Smooth muscle cell of trachea (primary cell): ENCODE measurements at places on chromosomes 7 and 10. TPM values are rescaled to one million over a fixed set of nuclear protein-coding genes. Genes with fewer than 3 reads are reported as not detected.

IL2RA gene
- not detected in 2 replicates for total RNA-seq

ABCC2 gene
- 0.29 and 0.33 TPM in 2 replicates for total RNA-seq

NOC3L gene
- 26.0 and 31.9 TPM in 2 replicates for total RNA-seq

JAKMIP3 gene
- total RNA-seq = under 0.01 and 0.17 TPM in 2 replicates

FAM180A gene
- total RNA-seq = 68.3 and 80.0 TPM in 2 replicates

HYAL4 gene
- total RNA-seq = 0.17 and 0.44 TPM in 2 replicates

ADIRF gene
- total RNA-seq = 159 and 195 TPM in 2 replicates

CYP3A4 gene
- total RNA-seq = not detected in 2 replicates

RAMP3 gene
- total RNA-seq = 0.58 and 1.8 TPM in 2 replicates
